ENCODE measurements at places on chromosomes 5 and 9.

GRCh38 chr5:18720002-18720401 lies 1085.7 kb downstream of the TAF11L14 start:
- no peak for DNase-seq

GRCh38 chr9:28547527-28547926 lies 974.2 kb upstream of the C9orf72 start:
- no peak for DNase-seq

DNA sequence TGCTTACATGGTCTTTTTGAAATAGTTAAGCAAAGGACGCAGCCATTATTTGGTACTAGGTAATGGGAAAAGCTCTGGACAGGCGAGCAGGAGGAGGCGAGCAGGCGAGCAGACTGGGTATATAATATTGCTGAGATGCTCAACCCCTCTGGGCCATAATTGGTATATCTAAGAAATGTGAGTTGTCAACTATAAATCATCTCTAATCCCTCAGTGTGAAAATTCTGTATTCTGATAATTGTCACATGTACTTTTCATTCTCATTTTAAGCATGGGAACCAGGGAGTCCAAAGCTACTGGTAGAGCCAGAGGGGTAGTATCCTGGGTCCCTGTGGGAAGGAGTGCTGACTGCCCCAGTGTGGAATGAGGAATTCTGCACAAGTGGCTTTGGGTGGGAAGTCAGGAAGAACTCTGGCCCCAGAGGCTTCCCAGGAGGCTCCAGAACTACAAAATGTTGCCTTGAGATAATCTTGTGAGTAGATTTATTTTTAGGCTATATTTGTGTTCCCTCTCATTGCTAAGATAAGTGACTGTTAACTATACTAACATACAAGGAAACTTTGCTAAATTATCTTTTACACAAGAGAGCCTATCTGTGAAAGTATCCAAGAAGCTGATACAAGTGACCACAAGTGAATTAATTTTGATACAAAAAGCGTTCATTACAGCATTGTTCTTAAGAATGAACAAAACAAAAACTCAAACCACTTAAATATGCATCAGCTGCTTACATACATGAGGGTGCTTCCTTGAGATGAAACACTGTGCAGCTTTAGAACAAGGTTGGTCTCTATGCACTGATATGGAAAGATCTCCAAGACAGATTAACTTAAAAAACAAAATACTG lies 70.5 kb upstream of the TNFAIP8 start:
- DNase-seq, result no peak

- DNase-seq, result no peak
Observed at GRCh38 chr5:2904399-2904798, 152.9 kb upstream of the IRX2 start.

DNA sequence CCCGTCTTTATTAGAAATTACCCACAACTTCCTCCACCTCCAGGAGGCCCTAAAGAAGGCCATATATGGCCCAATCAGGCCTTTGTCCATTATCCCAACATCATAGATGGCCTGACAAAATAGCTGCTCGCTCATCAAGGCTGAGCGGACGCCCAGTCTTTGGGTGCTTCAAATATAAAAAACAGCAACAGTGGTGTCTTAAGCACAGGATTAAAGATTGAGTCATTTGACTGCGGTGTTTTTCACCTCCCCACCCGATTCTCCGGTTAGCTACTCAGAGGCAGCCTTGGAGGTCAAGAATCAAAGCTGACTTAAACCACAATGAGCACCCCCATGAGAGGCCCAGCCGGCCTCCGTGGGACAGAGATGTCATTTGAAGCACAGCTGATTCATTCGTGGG lies 18.8 kb downstream of the S1PR3 start:
- no peak for DNase-seq

- DNase-seq, result no peak
Observed at GRCh38 chr5:148746826-148747535, 79.4 kb upstream of the ADRB2 start.

GRCh38 chr9:91248707-91249106 lies 113.0 kb downstream of the AUH start:
- no peak for DNase-seq

DNA sequence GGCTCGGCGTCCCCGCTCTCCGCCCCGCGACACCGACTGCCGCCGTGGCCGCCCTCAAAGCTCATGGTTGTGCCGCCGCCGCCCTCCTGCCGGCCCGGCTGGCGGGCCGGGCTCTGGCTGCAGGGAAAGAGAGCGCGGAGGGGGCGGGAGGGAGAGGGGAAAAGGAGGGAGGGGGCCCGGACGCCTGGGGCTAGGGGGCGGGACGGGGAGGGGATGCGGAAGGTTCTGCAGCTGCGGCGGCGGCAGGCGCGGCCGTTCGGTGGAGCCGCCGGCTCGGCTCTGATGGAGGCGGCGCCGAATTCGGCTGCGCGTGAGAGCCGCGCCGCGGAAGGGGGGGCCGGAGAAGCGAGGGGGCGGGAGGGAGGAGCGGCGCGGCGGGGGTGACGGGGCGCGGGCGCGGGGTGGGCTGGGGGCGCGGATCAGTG lies at the start of gene MARCHF11:
TSS of gene MARCHF11 (minus strand) at position 281 of the 425 bp plus-strand sequence. CDS start at position 65, 216 bp downstream.
- no peak for DNase-seq

DNA sequence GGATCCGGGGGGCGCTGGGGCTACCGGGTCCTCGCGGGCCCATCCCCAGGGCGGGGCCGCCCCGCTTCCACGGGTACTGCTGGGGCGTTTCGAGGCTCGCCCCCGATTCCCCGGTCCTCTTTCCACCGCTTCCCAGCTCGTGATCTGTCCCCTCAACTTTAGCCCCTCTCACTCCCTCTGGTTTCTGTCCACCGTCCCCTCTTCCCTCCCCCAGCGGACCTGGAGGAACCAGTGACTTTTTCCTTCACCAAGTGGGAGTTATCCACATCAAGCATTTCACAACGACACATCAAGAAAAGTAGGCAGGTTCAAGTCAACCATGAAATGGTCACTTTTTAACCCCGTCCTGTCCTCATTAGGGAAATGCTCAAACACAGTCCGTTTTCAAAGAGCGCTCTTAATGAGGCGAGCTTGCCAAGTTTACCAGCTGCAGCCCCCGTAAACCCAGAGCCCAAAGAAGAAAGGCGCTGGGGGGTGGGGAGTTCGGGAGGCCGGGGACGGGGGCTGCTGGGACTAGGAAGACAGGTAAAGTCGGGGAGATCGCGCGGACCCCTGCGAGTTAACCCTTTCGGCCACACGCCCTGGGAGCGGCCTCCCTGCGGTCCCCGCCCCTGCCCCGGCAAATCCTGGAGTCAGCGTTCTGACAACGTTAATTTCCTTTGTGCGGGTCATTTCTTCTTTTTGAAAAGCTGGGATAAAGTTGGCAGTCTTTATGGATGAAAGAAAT lies 2.1 kb upstream of the NFIB start:
- no peak for DNase-seq

- no peak for DNase-seq
Observed at GRCh38 chr9:109311731-109312130, 9.1 kb downstream of the EPB41L4B start.

- DNase-seq, result no peak
Observed at GRCh38 chr5:59333416-59333815, 560.1 kb downstream of the PDE4D start.
